Mesothelial cell of epicardium (in vitro differentiated cells): ENCODE measurements at places on chromosomes 16 and 17. TPM values are rescaled to one million over a fixed set of nuclear protein-coding genes. Genes with fewer than 3 reads are reported as not detected.

DNA sequence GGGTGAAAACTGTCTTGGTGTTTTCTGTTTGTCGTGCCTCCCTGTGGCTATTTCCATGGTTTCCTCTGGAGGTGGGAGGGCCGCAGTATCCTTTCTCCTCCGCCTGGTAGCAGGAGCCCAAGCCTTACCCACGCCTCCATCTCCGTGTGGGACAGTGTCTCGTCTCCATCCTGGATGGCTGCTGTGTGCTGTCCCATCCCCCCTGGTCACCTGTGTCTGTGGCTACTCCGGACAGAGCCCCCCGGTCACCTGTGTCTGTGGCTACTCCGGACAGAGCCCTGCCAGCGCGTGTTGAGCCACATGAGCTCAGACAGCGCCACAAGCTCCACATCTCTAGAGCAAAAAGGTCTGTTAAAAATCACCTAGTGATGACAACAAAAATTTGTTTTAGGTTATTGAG, 198.2 kb upstream of the CHMP6 start:
- peak overlapping the region; percentile 26 for H3K27ac ChIP-seq
- peaks cover 52% of the 10 kb centered on the region for H3K4me1 ChIP-seq
- H3K27me3 ChIP-seq: no peaks in the 10 kb centered on the region
- H3K4me3 ChIP-seq: no peak overlapping the region

DNA sequence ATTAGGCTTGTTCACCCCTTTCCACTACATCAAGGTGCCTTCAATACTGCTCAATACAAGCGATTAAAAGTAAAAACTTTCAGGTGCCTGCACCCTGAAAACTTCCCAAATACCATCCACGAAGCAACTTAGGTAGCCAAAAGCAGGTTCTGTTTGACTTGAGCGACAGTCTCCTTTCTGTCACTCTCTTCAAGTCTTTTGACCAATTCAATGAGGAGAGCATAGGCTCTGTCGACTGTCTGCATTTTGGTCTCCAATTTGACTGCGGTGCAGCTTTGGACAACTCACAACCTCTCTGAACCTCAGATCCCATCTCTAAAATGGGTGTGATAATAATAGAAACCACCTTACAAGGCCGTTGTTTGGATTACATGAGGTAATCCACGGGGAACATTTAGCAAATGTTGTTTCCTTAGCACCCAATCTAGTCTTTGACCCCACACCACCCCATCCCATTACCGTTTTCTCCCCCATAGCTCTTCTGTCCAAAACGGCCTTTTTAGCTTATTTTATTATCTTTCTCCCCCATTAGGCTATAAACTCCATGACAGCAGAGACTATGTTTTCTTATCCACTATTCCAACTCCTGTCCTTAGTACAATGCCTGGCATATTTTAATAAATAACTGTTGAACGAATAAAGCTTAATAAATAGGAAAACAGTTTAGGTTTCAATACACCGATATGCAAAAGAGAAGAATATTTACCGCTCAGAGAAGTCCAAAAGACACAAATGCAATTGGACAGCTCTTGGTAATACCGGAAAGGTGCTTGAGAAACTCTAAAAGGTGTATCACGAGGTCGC, 999 bp downstream of the MARF1 start:
- no peaks in the 10 kb centered on the region for H3K27me3 ChIP-seq
- no peak for DNase-seq

DNA sequence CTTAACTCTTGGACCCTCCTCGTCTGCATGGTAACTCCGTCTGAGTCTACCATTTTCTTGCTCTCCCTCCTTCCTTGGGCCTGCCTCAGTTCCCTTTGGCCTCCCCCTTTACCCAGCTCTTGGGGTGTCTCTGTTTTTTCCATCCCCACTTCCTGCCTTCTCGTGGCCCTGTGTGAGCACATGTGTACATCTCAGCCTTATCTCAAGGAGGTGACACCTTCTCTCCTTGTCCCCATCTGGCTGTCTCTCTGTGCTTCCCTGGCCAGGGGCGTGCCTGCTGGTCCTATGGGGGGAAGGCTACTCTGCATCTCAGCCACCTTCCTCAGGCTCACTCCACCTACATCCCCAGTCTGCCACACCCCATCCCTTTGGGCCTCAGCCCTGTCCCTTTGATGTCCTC, 6.6 kb downstream of the CTF1 start:
- no peak for DNase-seq
- H3K4me3 ChIP-seq: peak overlapping the region; percentile 90
- no peaks in the 10 kb centered on the region for H3K27me3 ChIP-seq
- H3K36me3 ChIP-seq: no peaks in the 10 kb centered on the region
- H3K27ac ChIP-seq: peak overlapping the region; percentile 99

The NAGS gene
- total RNA-seq: 0.42 to 0.88 TPM (median 0.82 TPM) in 3 replicates

- peaks cover 6% of the 10 kb centered on the region for H3K4me1 ChIP-seq
- no peak overlapping the region for H3K27ac ChIP-seq
- peaks cover 25% of the 10 kb centered on the region for H3K27me3 ChIP-seq
- peaks cover 4% of the 10 kb centered on the region for H3K36me3 ChIP-seq
- H3K4me3 ChIP-seq: no peak overlapping the region
- no peak for DNase-seq
Measured at GRCh38 chr17:50554201-50554600, 6.3 kb upstream of the CACNA1G start.

The ATP2C2 gene
- total RNA-seq: 43.5 to 52.5 TPM (median 47.7 TPM) in 3 replicates

GRCh38 chr16:3358871-3359270, 3.2 kb downstream of the OR2C1 start:
- H3K4me3 ChIP-seq: no peak overlapping the region
- no peak for DNase-seq
- no peaks in the 10 kb centered on the region for H3K27me3 ChIP-seq
- H3K4me1 ChIP-seq: no peaks in the 10 kb centered on the region
